NCI-H187 treated with DMSO at 0.1 percent for 48 hours (cell line): ENCODE measurements at places on chromosomes 7 and 10.

DNA sequence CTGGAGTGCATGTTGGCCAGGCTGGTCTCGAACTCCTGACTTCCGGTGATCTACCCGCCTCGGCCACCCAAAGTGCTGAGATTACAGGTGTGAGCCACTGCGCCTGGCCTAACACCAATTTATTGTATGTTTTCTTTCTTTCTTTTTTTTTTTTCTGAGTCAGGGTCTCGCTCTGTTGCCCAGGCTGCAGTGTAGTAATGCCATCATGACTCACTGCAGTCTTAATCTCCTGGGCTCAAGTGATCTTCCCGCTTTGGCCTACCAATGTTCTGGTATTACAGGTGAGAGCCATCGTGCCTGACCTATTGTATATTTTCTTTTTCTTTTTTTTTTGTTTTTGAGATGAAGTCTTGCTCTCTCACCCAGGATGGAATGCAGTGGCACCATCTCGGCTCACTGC lies 33.8 kb upstream of the UBE2H start:
- no peak for DNase-seq

DNA sequence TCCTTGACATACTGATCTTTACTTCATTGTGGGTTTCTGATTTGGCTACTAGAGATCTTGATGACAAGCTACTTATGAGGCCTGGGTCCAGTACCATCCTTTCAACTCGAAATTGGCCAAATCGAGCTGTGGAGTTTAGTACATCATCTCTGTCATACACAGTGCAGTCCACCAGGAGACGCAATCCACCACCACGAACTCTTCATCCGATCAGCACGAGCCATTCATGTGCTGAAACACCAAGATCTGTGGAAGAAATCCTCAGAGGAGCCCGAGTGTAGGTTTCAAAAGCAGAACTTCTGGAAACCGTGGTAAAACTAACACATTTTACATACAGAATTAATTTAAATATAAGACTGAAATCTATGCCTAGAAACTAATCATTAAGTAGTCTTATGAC lies 14.2 kb downstream of the DNAJC9 start:
- DNase-seq, result no peak

- no peak for DNase-seq
These were observed 26.6 kb downstream of the FAM3C start for GRCh38 chr7:121369462-121369861.

DNA sequence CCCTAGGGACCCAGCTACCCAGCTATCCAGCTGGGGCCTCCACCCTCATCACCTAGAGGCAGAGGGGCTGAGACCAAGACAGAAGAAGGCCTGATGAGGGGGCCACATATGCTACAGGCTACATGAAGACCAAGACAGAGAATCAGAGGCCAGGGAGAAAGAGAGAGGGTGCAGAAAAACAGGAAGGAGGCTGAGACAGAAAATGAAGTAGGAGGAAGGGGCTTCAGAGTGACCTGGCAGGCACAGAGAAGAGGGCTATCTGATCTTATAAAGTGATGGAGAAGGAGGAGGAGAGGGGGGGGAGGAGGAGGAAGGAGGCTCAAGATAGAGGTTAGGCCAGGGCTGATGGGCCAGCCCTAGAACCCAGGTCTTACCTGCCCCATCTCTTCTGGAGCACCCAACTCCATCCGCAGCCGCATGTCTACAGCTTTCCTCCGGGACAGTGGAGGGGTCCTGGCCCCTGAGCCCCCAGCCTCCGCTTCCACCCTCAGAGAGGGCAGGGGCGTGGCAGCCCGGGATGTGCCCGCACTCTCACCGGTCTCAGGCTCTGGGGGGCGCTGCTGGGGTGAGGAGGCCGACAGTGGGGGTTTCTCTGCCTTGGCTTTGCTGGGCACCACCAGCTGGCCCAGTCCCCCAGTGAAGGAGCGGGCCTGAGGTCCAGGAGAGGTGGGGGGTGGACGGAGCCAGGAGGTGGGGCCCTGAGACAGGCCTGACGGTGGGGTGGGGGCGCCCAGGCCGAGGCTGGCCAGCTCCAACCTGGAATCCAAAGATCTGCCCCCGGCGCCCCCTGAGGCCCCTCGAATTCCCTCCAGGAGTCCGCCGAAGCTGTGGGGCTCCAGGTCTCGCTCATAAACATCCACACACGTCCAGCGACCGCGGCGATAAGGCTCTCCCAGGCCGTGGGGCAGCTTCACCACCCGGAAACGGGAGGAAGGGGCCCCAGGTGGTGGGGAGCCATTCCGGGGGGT lies 1.8 kb downstream of the TSC22D4 start:
- DNase-seq, result no peak

DNA sequence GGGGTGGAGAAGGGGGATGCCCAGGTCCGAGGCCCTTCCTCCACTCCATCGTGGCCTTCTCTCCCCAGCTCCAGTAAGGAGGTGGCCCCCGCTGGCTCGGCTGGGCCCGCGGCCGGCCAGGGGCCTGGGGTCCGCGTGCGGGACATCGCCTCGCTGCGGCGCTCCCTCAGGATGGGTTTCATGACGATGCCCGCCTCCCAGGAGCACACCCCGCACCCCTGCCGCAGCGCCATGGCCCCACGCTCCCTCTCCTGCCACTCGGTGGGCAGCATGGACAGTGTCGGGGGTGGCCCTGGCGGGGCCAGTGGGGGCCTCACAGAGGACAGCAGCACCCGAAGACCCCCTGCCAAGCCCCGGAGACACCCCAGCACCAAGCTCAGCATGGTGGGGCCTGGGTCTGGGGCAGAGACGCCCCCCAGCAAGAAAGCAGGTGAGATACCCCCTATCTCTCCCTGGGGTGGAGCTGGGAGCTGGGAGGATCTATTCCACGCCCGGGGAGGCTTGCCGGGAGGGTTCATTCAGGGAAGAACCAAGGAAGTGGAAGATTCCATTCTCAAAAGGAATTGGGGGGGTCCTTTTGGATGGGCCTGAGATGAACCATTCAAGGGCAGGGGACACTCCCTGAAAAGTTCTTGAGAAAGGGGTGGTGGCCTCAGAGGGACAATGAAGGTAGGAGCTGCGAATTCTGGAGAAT lies 3.2 kb downstream of the NYAP1 start:
- no peak for DNase-seq

DNA sequence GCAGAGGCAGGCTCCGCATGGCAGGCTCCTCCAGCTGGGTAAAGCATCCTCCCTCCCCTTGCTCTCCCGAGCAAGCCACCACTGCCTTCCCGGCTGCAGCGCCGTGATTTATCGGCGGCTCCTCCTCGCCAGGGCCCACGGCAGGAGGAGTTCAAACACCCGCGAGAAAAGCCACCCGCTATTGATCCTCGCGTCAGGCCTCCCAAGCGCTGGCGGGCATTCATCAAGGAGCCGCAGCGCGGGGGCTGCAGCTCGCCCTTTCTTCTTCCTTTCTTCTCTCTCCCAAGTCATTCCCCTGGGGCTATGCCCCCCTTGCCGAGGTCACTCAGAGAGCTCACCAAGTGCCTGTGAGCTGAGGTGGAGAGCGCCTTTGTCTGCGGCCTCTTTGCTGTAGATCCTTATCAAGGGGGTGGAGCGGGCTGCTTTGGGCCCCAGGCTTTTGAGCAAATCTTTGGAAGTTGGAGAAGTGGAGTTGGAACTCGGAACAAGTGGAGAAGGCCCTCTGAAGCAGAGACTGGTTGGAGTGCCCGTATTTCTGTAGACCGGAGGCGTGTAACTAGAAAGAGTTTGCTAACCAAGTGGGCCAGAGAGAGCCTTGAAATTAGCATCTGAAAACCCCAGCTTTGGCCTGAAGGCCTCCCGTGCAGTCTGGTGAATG lies 107.2 kb upstream of the PPIF start:
- DNase-seq, result no peak

DNA sequence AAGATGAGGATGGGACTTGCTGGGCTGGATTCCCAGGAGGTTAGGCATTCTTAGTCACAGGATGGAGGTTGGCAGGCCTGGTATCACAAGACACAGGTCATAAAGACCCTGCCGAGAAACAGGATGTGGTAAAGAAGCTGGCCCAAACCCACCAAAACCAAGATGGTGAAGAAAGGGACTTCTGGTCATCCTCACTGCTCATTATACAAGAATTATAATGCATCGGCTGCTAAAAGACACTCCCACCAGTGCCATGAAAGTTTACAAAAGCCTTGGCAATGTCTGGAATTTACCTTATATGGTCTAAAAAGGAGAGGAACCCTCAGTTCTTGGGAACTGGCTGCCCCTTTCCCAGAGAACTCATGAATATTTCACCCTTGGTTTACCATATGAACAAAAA lies 345.5 kb upstream of the POM121L12 start:
- no peak for DNase-seq

DNA sequence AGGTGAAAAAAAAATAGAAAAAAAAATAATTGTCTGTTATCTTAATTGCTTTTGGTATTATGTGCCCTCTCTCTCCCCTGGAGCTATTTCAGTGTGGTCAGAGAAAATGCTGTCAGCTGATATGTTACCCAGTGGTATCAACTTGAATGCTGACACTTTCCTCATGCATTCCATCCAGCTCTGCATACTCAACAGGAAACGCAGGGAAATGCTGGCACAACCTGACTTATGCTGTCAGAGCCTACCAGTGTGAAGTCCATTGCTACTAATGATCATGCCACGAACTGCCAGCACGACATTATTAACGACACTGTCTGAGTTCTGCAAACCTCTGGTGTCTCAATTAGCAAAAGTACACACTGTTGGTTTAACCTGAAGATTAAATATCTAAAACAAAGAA lies 182.8 kb downstream of the ZWINT start:
- DNase-seq, result no peak

GRCh38 chr10:11869743-11870460 lies 46.7 kb downstream of the PROSER2 start:
- no peak for DNase-seq

- no peak for DNase-seq
These were observed 253.5 kb upstream of the PRKCQ start for GRCh38 chr10:6833458-6834011.

GRCh38 chr10:78349165-78349516 lies 315.5 kb downstream of the RPS24 start:
- no peak for DNase-seq

DNA sequence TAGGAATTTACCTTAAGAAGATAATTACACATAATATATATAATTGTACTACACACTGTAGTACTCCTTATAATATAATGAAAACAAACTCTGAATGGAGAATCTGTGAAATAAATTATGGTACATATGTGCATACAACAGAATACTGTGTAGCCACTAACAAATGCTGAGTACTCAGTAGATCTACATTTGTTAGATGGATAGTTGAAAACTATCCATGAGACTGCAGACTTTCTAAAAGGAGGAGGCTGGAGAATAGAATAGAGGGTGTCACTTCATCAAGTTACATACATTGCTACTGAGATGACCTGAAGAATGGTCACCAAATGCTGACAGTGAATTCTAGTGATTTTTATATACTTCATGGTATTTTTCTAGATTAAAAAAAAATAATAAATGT lies 68.7 kb upstream of the OGDHL start:
- DNase-seq, result no peak

- no peak for DNase-seq
These were observed 93.4 kb upstream of the PARD3 start for GRCh38 chr10:34908481-34908880.

DNA sequence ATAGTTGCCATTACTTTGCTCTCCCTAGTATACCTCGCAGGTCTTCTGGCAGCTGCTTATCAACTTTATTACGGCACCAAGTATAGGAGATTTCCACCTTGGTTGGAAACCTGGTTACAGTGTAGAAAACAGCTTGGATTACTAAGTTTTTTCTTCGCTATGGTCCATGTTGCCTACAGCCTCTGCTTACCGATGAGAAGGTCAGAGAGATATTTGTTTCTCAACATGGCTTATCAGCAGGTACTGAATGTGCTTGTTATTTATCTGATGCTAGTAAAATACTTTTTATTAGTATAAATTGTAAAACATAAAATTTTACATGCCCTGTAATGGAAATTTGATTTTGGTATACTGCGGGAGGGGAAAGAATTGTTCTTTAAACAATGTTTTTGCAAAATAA lies 15.7 kb downstream of the STEAP2 start:
- DNase-seq, result no peak

GRCh38 chr10:50540069-50540825 lies 83.5 kb downstream of the SGMS1 start:
- DNase-seq, result no peak

- DNase-seq, result no peak
These were observed 82.2 kb upstream of the GPR22 start for GRCh38 chr7:107387573-107388219.

GRCh38 chr7:151366880-151367222 lies 25.2 kb downstream of the NUB1 start:
- DNase-seq, result no peak

DNA sequence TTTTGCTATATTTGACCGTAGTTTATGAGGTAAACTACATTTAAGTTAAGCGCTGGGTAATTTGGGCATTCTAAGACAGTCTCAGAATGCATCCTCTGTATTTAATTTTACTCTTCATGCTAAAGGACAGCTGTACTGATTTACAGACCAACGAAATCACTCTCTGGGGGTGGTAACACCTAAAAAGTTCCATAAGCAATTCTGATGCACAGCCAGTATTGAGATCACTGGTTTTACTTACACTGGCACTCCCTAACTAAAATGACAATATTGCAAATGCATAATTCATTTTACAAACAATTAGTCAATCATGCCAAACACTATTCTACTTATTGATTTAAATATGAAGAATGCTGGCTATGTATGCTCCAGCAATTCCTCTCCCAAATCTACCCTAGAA lies 102.3 kb downstream of the SRPK2 start:
- no peak for DNase-seq

GRCh38 chr10:118760265-118760664 lies 5.5 kb upstream of the CACUL1 start:
- DNase-seq, result no peak

DNA sequence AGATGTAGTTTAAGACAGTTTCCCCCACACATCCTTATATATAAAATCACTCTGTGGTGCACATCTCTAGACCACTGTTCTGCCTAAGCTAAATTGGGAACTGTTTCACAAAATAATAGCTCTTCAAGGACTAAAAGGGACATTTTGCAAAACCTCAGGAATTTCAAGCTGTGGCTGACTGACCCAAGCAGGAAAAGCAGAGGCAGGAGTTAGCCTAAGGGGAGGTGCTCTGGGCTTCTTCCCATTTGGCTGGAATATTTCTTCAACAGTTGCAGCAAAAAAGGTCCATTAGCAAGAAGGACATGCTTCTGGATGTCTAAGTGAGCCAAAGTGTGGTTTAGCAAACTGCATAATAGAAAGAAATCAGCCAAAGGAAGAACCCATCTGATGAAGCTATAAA lies 551.2 kb upstream of the ANKRD30A start:
- no peak for DNase-seq

DNA sequence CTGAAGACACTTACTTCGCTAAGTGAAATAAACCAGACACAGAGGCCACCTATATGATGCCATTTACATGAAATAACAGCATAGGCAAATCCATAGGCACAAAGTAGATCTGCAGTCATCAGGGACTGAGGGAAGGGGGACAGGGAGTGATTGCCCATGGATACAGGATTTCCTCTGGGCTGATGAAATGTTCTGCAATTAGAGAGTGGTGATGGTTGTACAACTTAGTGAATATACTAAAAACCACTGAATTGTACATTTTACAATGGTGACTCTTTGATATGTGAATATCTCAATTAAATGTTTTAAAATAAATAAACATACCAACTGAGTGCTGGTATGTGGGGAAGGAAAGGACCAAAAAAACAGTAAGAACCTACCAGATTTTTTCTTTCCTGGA lies 20.4 kb downstream of the PPA1 start:
- DNase-seq, result no peak
